ENCODE measurements at places on chromosomes 11 and 22.

GRCh38 chr11:104531894-104532293 lies 366.4 kb downstream of the CASP12 start:
- DNase-seq, result no peak

- no peak for DNase-seq
Measured at GRCh38 chr11:35654711-35655110, 7.9 kb upstream of the TRIM44 start.

DNA sequence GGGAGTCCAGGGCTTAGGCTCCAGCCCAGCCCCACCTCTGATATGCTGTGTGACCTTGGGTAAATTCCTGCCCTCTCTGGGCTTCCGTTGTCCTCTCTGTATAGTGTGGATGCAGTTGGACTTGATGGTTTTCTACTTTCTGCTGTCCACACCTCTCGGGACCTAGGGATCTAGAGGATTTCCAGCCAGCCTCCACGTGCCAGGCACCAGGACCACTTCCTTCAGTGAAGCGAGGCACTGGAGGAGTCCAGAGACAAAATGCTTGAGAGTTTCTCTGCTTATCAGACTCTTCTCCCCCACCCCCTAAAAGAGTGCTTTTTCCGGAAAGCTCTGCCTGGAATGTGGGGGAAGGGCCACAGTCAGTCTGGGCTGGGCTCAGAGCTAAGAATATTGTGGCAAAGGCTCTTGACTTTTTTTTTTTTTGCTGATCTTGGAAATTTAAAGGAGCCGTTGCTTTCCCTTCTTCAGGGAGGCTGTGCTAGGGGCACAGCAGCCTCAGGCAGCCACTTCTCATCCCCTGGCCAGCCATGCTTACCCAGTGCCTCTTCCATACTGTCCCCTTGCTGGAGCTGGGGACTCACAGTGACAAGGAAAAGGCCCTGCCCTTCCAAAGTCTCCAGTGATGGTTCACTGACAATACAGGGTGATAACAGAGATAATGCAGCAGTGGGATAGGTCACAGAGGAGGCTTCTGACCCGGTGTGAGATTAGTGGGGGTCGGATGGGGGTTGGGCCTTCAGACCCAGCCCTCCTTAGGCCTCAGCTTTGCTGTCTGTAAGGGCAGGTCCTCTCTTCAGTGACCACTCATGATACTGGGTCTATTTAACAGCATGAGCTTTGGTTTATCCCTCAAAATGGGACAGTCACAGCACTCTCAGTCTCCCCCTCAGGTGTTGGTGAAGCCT lies 2.9 kb upstream of the SERPINH1 start:
- DNase-seq, result no peak

- DNase-seq, result no peak
Measured at GRCh38 chr22:46572911-46573780, 35.7 kb upstream of the CELSR1 start.

- DNase-seq, result no peak
Measured at GRCh38 chr11:62233730-62234129, 8.3 kb upstream of the SCGB1D2 start.

DNA sequence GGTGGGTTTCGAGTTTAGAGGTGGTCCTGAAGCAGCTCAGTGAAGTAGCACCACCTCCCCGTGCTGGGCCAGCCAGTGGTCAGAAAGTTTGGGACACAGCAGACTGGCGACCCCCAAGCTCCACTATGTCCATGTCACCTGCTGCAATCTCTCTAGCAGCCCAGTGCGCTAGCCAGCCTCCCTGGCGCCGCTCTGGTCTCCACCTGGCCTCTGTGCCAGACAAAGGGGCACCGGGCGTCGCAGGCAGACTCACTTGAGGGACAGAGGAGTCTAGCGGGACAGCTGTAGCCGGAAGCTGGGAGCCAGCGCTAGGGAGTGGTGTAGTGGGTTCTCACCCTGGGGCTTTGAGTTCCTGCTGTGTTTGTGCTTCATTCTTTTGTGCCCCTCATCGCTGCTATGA lies 25.5 kb downstream of the MYBPC3 start:
- no peak for DNase-seq

DNA sequence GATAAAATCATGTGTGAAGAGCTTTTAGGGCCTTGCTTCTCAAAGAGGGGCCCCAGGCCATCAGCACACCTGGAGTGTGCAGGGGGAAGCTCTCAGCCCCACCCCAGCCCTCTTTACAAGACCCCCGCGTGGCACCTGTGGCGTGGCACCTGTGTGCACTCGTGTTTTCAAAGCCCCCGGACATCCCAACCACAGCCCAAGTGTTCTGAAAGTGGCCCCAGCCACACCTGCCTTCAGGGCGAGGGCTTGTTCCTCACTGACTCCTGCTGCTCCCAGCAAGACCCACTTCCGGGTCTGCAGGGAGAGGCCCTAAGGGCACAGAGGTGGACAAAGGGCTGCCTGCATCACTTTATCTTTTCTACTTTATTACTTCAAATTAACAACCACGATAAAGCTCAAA lies 17.5 kb upstream of the TMEM184B start:
- DNase-seq, result no peak

- no peak for DNase-seq
Measured at GRCh38 chr22:30877662-30878515, 90.7 kb downstream of the MORC2 start.

- DNase-seq, result peak; percentile 47
Measured at GRCh38 chr22:39514373-39514973, 5.9 kb upstream of the ATF4 start.

DNA sequence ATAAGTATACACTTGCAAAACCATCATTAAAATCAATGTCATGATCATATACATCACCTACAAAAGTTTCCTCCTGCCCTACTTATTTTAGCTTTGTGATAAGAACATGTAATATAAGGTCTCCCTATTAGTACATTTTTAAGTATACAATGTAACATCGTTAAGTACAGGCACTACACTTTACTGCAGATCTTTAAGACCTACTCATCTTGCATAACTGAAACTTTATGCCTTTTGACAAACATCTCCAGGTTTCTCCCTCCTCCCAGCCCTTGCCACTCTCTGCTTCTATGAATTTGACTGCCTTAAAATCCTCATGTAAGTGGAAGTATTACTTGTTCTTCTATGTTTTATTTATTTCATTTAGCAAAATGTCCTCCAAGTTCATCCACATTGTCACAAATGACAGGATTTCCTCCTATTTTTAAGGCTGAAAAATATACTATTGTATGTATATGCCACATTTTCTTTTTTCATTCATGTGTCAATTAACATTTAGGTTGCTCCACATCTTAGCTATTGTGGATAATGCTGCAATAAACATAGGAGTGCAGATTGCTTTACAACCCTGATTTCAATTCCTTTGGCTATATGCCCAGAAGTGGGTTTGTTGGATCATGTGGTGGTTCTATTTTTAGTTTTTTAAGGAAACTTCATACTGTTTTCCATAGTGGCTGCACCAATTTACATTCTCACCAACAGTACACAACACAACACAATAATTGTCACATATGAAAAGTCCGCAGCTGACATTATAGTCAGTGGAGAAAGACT lies 471.1 kb upstream of the ANO3 start:
- no peak for DNase-seq

DNA sequence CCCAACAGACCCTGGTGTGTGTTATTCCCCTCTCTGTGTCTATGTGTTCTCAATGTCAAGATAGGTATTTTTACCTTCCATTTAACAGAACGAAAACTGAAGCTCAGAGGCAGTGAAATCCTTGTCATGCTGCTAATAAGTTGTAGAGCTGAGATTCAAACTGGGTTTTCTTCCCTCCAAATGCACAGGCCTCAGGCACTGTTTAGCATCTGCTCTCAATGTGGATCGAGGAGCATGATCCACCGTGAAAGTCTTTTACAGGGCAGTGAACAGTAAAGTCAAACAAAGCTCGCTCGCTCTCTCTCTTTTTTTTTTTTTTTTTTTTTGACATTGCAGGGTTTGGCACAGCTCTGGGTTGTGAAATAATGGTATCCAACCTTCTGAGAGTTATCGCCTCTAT lies 401.0 kb upstream of the SYN3 start:
- DNase-seq, result no peak

GRCh38 chr11:94507485-94507884 lies 4.8 kb upstream of the C11orf97 start:
- no peak for DNase-seq

GRCh38 chr11:129865701-129866100 lies 29.7 kb downstream of the NFRKB start:
- no peak for DNase-seq

GRCh38 chr22:36329254-36330078 lies 58.3 kb downstream of the MYH9 start:
- DNase-seq, result no peak

GRCh38 chr11:6623391-6624363 lies 4.5 kb upstream of the TPP1 start:
- DNase-seq, result no peak

GRCh38 chr11:20621679-20622078 lies 22.3 kb downstream of the SLC6A5 start:
- DNase-seq, result no peak

DNA sequence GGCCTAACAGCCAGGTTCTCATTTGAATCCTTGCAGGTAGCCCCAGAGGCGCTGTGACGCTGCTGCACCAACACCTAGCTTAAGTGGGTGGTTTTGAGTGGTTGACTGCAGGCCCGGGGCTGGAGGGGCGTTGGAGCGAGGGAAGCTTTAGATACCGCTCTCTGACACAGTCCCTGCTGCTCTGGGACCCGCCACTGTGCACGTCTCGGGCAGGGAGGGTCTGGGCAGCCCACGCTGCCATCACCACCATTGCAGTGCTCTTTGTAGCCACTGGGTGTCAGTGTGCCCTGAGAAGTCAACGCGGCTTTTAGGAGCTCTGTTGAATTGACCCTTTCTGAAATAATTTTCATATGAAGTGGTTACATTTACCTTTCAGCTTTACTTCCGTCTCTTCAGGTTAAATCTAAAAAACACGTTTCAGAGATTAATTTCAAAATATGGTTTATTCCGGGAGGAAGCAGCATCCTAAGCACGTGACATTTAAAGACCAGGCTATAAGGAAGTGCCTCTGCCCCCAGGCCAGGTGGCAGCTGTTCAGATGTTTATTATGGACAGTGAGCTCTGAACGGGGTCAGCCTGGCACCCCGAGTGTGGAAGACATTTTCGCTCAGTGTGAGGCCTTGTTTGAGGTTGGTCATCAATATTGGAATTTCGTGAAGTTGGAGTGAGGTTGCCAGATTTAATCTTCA lies 30.9 kb upstream of the PARVB start:
- DNase-seq, result peak; percentile 82

DNA sequence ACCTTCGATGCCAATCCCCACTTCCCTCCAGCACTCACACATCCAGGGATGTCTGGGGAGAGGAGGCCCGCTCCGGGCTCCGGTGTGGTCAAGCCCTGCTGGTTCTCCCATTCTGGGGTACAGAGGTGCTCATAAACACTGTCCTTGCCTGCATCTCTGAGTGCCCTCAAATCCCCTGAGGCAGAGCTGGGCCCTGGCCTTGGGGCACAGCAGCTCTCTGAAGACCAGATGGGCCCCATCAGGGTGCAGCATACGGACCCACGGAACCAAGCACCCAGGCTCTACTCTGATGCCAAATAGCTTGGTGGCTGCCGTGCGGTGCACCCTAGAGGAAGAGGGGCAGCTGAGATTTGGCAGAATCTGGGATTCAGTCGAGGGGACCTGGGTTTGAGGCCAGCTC lies 35.7 kb upstream of the NNMT start:
- no peak for DNase-seq

- DNase-seq, result no peak
Measured at GRCh38 chr11:32187111-32187510, 96.2 kb downstream of the RCN1 start.

GRCh38 chr11:2440646-2441045 lies 3.7 kb downstream of the TRPM5 start:
- DNase-seq, result no peak

GRCh38 chr11:2298131-2298794 lies 3.5 kb downstream of the C11orf21 start:
- no peak for DNase-seq

GRCh38 chr11:1648653-1649420 lies 19.3 kb downstream of the KRTAP5-5 start:
- DNase-seq, result no peak

DNA sequence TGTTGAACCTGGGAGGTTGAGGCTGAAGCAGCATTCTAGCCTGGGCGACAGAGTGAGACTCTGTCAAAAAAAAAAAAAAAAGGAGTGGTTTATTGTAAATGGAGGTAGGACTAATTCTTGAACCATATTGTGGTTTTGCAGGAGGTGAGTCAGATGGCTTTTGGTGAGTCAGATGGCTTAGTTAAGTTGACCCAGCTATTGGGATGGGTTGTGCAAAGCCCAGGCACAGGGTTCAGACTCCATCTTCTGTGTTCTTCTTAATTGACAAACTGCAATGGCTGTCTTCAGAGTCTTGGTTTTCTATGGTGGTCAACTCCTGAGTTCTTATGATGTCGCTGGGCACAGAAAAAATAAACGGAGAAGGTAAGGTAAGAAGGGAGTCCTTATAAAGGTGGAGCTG lies 182.7 kb downstream of the ADAMTS15 start:
- DNase-seq, result no peak

GRCh38 chr11:83219095-83219494 lies 25.6 kb downstream of the ANKRD42 start:
- peak; percentile 13 for DNase-seq

- no peak for DNase-seq
Measured at GRCh38 chr22:43126501-43127165, 16.1 kb downstream of the BIK start.

- DNase-seq, result no peak
Measured at GRCh38 chr22:22410121-22410520, 98.4 kb downstream of the ZNF280B start.

DNA sequence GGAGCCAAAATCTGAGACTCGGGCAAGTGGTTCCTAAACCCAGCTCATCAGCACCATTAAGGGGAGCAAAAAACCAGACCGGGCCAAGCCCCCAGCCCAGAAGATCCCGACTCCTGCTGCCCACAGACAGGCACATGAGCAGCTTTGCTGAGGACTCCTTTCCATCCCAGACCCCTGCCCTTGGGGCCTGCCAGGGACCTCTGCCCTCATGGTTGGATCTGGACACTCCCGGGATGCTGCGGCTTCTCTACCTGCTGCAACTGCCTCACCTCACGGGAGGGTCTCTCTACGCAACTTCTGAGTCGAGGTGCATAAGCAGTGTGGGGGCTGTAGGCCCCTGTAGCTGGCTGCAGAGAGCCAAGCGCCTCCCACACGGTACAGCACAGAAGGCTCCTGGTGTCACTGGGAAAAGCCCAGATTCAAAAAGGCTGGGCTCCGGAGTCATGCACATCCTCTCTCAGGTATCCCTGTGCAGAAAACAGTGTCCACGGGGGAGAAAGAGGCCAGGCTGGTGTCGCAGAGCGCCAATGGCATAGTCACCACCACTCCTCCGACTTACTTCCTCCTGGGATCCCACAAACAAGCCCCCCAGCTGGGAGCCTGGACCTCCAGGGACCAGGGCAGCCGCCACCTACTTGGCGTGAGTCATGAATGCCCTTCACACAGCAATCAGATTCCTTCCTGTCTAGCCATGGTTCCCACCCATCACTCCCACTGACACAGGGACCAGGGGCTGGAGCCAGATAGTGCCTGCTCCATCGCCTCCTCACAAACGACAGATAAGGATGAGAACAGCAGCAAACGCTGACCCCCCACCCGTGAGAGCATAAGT lies 122.1 kb downstream of the BCR start:
- DNase-seq, result no peak
